Gastroesophageal sphincter (tissue), 4 donors: ENCODE measurements at places on chromosomes 5 and 9.

- ATAC-seq = no peak
Observed at GRCh38 chr5:101728933-101729332, 567.2 kb downstream of the SLCO4C1 start.

GRCh38 chr5:158884827-158885518 is 214.7 kb downstream of the EBF1 start:
- no peak for ATAC-seq

DNA sequence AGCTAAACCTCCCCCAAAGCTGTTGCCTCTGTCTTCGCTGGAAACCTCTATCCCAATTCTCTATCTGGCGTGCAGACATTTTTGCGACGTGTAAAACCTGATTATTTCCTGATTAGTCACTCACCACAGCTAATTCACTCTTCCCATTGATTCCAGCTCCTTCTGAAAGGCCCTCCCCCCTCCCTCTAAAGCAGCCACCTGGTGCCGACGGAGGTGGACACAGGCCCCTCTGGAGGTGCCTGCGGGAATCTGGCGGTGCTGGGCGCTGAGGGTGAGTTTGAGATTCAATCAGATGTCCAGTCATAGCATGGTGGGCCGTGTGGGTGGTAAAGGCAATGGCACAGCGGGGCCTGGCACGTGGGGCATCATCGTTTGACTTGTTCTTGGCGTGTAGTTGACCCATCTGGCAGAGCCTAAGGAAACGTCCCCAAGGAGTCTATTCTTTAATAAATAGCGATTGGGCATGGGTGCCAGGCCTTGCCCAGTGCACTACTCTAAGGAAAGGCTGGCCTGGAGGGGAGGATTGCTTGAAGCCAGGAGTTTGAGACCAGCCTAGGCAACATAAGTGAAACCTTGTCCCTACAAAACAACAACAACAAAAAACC is 271.1 kb upstream of the MVB12B start:
- no peak for ATAC-seq

- ATAC-seq = no peak
Observed at GRCh38 chr5:156420665-156421064, 93.7 kb downstream of the SGCD start.

DNA sequence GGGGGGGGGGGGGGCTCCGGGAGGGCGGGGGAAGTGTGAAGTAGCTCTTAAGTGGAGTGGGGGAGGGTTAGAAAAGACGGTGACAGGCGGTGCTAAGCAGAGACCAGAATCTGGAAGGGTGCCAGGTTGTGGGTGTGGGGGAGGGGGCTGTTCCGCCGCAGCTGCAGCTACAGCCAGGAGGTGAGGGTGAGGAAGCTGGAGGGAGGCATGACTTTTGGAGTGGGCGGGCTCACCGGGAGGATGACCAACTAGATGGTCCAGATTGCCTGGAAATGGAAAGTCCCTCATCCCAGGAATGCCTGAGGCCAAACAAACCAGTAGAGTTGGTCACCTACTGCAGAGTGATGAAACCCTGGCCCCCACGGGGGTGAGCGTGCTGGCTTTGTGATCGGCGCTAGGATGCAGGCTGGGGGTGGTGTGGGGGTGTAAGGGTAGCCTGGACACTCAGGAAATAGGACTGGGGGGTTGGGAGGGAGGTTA is 158.1 kb upstream of the SHB start:
- ATAC-seq = no peak

DNA sequence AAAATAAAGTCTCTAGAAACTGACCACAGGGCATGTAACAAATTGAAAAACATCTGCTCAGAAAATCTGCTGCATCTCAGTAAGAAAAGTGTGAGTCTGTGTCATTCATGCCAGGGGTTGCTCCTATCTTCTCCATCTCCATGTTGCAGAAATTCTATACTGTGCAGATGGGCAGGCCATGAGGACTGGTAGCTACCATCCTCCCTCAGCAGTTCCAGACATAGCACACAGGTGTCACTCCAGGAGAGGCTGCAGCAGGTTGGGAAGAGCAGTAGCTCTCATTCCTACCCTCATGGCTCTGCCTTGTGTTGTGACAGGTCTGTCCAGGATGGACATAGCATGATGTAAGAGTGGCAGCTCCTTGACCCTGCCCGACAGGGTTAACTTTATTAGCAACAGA is 173.4 kb downstream of the NDUFS4 start:
- ATAC-seq = no peak

DNA sequence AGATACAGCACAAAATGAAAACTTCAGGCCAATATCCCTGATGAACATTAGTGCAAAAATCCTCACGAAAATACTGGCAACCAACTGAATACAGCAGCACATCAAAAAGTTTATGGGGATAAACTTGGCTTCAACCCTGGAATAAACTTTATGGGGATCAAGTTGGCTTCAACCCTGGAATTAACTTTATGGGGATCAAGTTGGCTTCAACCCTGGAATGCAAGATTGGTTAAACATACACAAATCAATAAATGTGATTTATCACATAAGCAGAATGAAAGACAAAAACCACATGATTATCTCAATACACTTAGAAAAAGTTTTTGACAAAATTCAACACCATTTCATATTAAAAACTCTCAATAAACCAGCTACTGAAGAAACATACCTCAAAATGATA is 213.7 kb upstream of the DMRTA1 start:
- ATAC-seq = no peak

GRCh38 chr5:57665146-57665936 is 182.7 kb upstream of the ACTBL2 start:
- no peak for ATAC-seq

GRCh38 chr9:20884985-20885593 is 146.4 kb downstream of the HACD4 start:
- ATAC-seq = no peak

DNA sequence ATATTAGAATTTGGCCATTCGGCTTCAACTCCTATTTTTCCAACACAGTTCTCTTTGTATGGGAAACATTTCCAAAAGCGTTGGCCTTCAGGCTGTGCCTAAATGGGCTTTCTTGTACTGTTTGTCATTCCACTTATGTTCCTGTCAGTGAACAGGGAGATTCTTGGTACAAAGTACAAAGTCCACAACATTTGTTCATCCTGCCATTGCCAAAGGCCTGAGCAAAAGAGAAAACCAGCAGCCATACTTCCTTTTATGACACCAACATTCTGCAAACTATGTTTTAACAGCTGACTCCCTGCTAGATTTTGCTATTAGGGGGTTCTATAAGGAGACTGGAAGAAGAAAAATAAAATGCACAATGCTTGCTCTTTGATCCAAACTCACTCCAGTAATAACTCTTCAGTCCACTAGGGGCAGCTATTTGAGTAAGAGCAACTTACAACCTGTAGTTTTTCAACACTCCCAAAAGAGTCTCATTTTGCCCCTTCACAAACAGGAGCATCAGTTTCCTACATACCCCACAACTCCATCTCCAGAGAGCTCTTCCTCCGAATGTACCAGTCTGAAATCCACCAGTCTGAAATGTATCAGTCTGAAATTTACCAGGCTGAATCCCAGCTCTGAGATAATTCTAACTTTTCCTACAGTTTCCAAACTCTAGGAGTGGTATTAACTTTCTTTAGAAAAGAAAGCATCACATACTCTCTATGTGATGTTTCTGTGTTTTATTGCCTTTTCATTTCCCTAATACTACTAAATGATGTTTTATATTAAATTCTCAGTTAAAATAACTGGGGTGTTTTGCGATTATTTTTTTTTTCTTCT is 693.8 kb downstream of the DNAH5 start:
- ATAC-seq = no peak

DNA sequence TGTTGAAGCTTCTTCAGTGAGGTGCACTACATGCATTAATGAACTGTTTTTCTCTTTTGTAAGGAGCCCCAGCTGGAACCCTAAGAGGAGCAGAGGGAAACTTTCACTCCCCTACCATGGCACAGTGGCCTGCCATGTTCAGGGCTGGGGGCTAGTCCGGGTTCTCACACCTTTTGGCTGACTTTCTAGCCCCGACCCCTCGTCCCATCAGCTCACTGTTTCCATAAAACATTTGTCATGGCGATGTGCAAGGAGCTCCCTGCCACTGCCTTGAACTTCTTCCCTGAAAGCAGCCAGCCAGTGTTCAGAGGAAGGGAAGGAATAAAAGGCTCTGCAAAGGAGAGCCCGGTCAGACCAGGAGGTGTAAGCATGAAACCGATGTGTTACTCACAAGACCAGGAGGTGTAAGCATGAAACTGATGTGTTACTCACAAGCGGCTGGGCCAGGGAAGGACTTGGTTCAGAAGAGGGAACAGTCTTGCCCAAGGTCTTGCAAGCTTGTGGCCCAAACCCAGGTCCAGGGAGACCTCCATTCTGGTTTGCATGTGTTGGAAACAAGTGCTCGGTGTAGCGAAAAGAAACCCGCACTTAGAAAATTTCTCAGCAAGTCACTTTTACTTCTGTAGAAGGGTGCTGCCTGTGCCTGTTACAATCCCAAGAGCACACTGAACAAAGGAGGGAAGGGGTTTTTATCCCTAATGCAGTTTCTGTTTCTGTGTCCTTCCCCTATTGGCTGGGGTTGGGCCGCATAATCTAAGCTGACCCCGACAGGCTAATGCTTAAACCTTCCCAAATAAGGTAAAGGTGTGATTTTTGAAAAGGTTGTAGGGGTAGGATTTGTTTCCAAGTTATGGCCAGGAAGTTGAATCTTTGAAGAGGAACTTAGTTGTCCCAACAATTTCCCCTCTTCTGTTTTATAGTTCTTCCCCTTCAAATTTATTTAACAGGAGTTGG is 3.4 kb upstream of the ABO start:
- ATAC-seq = no peak

- ATAC-seq = peak; percentile 75
Observed at GRCh38 chr5:54601411-54602230, 84.1 kb downstream of the SNX18 start.

- ATAC-seq = peak; percentile 42
Observed at GRCh38 chr5:8844206-8844605, 701.7 kb downstream of the SEMA5A start.

- peak; percentile 70 for ATAC-seq
Observed at GRCh38 chr5:111948092-111948841, 191.3 kb upstream of the NREP start.

- no peak for ATAC-seq
Observed at GRCh38 chr5:171635028-171635427, 150.6 kb upstream of the SMIM23 start.

- no peak for ATAC-seq
Observed at GRCh38 chr9:26439061-26439624, 453.5 kb downstream of the CAAP1 start.

GRCh38 chr5:146291421-146292074 is 47.1 kb upstream of the POU4F3 start:
- ATAC-seq = no peak

GRCh38 chr5:2903451-2904395 is 152.2 kb upstream of the IRX2 start:
- no peak for ATAC-seq

DNA sequence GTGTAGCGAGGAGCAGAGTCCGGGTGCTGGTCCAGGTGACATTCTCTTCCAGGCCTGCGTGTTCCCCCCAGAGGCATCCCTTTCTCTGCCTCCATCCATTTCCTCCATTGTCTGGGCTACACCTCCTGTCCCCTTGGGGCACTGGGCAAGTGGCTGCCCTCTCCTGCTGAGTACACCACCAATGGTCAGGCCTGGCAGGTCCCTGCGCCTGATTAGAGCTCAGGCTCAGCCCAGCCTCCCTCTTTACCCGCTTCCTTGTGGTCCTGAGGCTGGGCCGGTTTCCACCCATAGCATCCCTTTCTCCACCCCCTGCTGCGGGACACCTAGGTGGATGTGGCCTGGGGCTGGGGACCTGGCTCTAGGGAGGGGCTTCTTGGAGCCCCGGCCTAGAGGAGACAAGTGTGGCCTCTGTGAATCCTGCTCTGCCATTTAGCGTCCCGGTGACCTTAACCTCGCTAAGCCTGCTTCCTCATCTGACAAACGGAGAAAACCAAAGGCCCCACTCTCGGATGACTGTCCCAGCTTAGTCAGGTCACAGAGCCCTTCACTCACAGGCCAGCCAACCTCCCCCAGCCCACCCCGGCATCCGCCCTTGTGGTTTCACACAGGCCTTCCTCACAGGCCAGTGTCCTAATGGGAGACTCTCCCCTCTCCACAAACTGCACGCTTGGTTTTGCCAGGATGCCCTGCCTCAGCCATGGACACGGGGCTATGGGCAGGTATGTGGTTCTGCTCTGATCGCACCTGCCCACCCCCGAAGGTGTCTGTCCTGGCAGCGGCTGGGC is 12.9 kb downstream of the DOLPP1 start:
- no peak for ATAC-seq

GRCh38 chr5:135482381-135482933 is 30.3 kb upstream of the TIFAB start:
- ATAC-seq = no peak

- ATAC-seq = no peak
Observed at GRCh38 chr9:74555565-74555964, 58.4 kb downstream of the RORB start.

GRCh38 chr9:129175825-129176633 is 2.0 kb downstream of the IER5L start:
- peak; percentile 60 for ATAC-seq

DNA sequence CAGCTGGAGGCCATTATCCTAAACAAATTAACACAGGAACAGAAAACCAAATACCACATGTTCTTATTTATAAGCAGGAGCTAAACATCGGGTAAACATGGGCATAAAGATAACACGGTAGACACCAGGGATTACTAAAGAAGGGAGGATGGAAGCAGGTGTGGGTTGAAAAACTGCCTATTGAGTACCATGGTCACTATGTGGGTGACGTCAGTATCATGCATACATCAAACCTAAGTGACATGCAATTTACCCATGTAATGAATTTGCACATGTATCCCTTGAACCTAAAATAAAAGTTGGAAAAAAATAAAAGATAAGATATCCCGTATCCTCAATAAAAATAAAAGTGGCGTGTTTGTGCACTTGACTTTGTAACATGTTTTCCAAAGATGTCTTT is 88.8 kb downstream of the DOCK8 start:
- no peak for ATAC-seq

- ATAC-seq = no peak
Observed at GRCh38 chr9:133342069-133342406, 5.9 kb downstream of the MED22 start.

GRCh38 chr5:1901983-1902382 is 19.3 kb upstream of the IRX4 start:
- no peak for ATAC-seq

GRCh38 chr5:146425023-146425422 is 22.1 kb upstream of the TCERG1 start:
- ATAC-seq = no peak

- no peak for ATAC-seq
Observed at GRCh38 chr5:56190497-56190896, 42.6 kb downstream of the ANKRD55 start.

DNA sequence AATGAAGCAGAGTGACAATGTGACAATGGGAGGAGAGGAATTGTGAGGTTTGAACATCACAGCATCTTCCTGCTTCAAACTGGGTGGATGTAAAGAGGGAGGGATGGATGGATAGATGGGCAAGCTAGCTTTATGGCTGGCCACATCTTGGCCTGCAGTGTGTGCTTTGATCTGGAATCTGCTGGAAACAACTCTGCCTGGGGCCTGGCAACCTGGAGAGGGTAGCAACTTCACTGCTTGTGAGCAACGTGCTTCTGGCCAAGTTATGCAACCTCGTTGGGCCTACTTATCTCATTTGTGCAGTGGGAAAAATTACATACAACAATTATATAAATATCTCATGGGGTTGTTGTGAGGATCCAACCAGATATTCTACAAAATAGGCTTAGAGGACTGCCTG is 5.3 kb downstream of the IL9 start:
- no peak for ATAC-seq
